Stimulated activated CD8-positive, alpha-beta memory T cell treated with anti-CD3 and anti-CD28 coated beads, Interleukin-2, amount 100 ng/mL, for 48 hours (primary cell): ENCODE measurements at places on chromosomes 7 and 10.

- DNase-seq = no peak
Measured at GRCh38 chr10:29050081-29050480, 238.8 kb upstream of the LYZL1 start.

- DNase-seq = no peak
Measured at GRCh38 chr7:155568842-155569494, 22.6 kb upstream of the CNPY1 start.

DNA sequence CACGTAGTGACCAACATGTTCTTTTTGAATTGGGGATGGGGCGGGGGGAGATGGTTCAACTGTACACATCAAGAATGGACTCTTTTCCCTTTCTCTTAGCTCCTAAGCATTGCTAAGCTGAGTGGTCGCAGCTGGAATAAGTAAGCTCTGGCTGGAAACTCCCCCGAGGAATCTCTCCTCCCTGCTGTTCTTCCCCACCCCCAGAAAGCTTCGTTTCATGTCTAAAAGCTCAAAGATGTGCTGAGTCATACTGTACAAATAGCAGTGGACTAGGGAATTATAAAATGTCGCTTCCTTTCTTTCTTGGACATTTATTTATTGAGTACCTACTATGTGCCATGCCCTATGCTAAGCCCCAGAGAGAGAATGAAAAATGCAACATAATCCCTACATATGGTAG, 191.1 kb upstream of the ADO start:
- no peak for DNase-seq

DNA sequence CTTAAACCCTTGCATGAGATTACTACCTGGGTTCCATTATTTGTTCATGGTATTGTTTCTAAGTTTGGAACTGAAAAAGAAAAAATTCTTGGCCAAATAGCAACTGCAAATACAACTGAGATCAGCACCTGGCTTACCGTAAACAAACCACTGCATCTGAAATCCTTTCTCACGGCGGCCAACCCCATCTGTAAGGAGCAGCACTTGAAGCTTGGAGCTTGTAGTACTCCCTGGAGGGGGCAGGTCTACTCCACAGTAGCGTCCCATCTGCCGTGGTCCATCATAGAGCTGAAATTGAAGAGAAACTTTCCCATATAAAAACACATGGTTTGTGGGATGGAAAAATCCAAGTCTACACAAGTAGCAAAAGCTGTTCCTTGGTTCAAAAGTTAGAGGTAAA, 109.9 kb downstream of the CUBN start:
- no peak for DNase-seq

GRCh38 chr7:44348300-44348699, 22.9 kb upstream of the CAMK2B start:
- no peak for DNase-seq
